ENCODE measurements at places on chromosomes 12 and 14.

GRCh38 chr12:31929027-31929526 is 30.1 kb upstream of the RESF1 start:
- DNase-seq = no peak

- no peak for DNase-seq
These were observed 23.2 kb downstream of the RAP1B start for GRCh38 chr12:68633614-68634558.

GRCh38 chr14:67464377-67464776 is 24.1 kb downstream of the TMEM229B start:
- no peak for DNase-seq

DNA sequence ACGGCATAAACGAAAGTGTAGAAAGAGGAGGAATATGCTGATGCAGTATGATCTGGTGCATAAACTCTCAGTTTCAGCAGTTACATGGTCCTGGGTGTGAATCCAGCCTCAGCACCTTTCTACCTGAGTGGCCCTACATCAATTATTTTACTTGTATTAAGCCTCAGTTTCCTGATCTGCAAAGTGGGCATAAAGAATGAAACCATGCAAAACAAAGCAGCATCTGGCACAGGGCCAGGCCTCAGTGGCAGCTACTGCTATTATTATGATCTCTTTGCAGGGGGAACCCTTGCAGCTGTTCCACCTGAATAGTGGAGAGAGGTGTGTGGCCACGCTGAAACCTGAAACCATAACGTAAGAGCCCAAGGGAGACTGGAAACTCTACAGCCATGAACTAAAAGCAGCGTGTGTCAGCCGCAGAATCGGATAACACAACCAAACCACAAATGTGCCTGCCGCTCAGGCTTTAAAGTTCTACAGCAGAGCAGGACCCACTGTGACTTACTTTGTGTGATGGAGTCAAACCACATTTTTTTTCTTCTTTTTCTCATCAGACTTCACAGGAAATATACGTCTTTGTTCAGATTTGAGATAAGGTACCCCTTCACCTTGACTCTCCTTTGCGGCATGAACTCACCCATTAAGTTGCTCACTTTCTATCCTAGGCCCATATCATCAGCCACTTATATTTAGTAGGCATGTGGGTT is 29.2 kb upstream of the FOS start:
- no peak for DNase-seq

- no peak for DNase-seq
These were observed 28.8 kb downstream of the CLEC1A start for GRCh38 chr12:10069976-10070375.

DNA sequence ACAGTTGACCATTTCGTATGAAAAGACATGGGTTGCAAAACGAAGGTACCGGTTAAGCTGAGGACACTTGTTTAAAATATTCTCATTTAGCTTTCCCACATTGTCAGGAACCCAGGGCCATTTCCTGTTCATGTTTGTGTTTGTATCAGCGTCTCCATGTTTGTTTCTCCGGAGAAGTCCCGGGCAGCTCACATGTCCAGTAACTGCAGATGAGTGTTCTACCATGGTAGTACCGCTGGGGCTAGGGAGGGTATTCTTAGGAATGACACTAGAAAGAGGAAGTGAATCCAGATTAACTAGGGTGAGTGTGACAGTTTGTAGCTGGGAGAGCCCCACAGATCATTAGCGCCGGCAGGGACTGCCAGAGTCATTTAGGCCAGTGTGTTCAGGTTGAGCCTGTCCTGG is 50.0 kb upstream of the EVL start:
- no peak for DNase-seq

Data from AG04449 (cell line).